NCI-H69 (cell line): ENCODE measurements at places on chromosomes 11 and 22.

DNA sequence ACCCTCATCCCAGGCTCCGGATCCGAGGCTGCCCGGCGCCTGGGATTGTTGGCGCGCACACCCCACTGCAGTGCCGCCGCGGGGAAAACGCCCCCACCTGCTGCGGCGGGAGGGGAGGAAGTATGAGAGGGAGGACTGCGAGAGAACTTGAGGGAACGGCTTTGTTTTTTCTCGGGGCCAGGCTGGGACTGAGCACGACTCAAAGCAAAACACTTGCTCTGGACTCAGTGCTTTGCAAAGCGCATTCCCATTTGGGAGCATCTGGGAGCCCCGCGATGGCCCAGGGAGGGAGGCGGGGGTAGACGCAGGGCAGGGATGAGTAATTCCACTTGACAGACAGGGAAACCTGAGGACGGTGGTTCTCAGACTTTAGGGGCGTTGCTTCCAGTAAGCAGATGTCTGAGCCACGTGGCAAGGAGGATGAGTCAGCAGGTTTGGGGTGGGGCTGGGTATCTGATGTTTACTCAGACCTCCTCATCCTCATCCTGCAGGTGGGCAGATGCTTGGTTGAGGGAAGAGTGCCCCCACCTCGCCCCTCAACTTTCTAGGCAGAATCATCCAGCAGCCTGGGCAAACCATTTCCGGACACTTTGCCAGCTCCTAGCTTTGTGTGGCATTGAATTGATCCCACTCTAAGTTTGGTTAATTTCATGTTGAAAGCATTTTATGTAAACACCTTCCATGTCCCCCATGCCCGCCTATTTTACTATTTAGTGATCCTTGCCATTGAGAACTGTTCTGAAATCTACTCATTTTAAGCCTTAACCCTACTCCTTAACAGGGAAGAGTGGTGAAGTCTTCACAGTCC lies 1.5 kb downstream of the MIAT start:
- peak; percentile 98 for DNase-seq

GRCh38 chr11:7427733-7428132 lies 57.6 kb upstream of the OLFML1 start:
- DNase-seq, result peak; percentile 66

DNA sequence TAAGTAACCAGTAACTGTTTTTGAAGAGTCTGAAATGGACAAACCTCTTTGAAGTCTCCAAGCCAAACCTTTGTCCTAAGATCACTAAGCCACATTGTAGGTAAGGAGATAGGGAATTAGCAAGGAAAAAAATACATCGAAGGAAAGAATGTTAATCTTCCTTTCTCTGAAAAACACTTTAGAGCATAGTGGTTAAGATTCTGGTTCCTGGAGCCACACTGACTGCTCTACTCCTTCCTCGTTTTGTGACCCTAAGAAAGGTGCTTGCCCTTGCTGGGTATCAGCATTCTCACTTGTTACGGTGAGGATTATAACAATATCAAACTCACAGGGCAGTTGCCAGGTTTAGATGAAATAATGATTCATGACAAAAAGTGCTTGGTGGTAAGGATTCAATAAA lies 104.0 kb downstream of the SIK3 start:
- DNase-seq, result no peak

- DNase-seq, result no peak
Observed at GRCh38 chr11:7261578-7261977, 9.9 kb downstream of the SYT9 start.

- DNase-seq, result no peak
Observed at GRCh38 chr22:36884349-36885158, 23.7 kb downstream of the NCF4 start.

DNA sequence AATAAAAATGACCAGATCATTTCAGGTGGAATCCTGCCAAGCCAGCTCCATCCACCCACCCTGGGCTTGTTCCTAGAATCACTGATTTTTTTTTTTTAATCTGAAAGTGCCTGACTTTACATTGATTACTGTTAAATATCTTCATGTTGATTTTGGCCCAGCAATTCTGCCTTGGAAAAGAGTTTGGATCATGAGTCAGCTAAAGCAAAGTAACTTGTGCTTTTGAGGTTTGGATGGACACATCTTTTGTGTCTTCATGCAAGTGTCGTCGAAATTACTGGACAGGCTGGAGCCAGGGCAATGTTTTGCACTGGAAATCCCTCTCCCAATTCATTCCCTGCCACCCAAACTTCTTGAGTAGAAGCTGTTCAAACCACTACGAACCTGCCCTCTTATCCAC lies 164.0 kb upstream of the SYT13 start:
- no peak for DNase-seq

GRCh38 chr22:44994399-44995104 lies 15.3 kb downstream of the PHF21B start:
- DNase-seq, result peak; percentile 91

DNA sequence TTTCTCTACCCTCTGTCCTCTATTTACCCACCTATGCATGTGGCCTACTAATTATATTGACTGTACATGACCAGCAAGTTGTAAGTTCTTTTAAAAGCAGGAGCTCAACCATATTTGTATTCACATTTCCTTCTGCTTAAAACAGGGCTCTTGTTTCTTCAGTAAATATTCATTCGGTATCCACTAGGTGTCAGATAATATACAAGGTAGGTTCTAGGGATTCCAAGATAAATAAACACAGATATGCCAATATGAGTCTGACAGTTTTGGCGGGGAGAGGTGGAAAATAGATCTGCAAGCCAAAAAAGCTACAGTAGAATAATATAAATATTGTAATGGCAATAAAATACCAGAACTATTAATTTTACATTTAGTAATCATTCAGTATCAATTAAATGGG lies 15.3 kb upstream of the RAB30 start:
- DNase-seq, result peak; percentile 91

DNA sequence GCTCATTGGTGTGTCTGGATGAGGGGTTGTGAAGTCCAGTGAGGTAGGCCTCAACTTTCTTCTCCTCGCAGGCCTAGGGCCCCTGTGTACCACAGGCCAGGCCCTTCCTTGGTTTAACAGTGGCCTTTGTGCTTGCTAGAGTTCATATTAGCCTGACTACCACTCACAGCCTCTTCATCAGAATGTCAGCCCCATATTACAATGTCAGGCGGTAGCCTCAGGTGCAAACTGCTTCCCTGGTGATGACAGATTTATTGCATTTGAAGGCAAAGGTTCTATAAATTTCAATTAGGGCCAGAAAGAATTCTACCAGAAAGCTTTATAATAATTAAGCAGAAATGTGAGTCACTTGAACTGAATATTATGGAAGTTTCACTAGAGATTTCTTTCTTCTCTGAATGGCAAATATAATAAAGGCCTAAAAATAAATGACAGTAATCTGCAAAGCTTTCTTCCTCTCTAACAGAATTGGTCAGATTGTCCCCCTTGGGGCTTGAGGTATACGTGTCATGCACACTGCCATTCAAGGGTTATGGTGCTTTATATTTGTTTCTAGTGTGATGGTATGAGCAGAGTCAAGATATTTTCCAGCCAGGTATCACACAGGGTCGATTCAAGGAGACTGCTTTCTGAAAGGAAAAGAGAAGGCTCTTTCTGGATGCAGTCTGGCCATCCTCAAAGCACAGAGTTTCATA lies 210.3 kb downstream of the CWF19L2 start:
- peak; percentile 42 for DNase-seq

- DNase-seq, result no peak
Observed at GRCh38 chr11:50412832-50413231, 380.2 kb downstream of the OR4C45 start.

DNA sequence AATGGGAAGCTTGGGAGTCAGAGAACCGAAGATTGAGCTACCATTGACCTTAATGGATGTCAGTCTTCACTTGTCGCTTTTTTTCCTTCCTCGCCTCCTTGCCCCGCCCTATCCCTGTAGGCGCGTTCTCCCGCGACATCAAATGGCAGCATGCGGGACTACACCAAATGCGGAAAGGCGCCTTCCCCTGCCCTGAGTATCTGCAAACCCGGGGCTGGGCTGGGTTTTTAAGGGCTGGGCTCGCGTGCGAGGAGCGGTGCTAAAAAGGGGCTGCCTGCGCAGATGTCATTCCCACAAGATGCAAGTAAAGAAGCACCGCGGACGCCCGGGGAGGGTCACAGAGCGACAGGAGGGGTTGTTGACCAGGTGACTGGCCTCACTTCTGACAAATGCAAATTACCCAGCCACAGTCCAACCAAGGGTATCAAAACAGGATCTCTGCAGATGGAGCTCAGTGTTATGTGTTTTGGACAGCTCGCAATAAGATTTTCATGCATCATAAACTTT lies 4.7 kb upstream of the FAM111B start:
- no peak for DNase-seq

GRCh38 chr11:19714022-19714386 lies 1.4 kb downstream of the NAV2 start:
- no peak for DNase-seq

- DNase-seq, result no peak
Observed at GRCh38 chr11:96061069-96061468, 137.2 kb upstream of the MTMR2 start.

DNA sequence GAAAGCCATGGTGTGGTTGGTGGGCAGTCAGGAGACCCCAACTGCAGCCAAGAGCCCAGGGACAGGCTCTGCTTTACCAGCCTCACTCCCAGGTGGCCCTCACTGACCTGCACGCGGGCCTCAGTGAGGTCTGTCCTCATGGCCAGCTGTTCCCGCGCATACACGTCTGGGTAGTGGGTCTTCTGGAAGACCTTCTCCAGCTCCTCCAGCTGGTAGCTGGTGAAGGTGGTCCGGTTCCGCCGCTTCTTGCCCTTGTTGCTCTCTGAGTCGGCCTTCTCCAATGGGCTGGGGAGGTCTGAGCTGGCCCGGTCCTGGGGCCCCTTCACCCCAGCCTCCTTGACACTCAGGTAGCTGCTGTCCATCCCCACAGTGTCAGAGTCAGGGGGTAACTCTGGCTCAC lies 34.7 kb downstream of the ALX4 start:
- DNase-seq, result no peak

GRCh38 chr11:40186437-40187263 lies 1272.8 kb downstream of the LRRC4C start:
- DNase-seq, result peak; percentile 96

DNA sequence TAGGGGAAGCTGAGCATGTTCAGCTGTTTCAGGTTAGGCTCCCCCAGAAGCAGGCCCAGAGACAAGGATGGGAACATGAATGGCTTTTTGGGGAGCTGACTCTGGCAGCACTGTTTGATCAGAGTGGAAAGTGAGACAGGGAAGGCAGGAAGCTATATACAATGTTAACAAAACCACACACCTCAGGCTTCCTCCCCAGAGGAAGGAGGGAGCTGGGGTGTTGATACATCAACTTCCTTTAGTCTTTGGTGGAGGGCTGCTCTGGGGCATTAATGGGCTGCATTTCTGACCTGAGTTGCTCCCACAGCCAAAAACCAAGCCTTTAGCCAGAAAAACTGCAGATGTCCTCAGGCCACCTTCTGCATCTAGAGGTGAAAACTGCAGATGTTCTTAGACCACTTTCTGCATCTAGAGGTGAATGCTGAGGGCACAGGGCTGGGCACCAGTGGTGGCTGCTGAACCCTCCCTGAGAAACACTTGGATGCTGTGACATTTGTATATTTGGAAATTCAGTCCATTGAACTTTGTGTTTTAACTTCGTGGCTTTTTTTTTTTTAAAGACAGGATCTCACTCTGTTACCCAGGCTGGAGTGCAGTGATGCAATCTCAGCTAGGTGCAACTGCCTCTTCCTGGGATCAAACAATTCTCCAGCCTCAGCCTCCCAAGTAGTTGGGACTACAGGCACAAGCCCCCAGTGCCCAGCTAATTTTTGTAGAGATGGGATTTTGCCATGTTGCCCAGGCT lies 49.9 kb downstream of the KIAA1671 start:
- DNase-seq, result peak; percentile 18

- DNase-seq, result no peak
Observed at GRCh38 chr22:44089717-44090570, 65.8 kb downstream of the PARVB start.

DNA sequence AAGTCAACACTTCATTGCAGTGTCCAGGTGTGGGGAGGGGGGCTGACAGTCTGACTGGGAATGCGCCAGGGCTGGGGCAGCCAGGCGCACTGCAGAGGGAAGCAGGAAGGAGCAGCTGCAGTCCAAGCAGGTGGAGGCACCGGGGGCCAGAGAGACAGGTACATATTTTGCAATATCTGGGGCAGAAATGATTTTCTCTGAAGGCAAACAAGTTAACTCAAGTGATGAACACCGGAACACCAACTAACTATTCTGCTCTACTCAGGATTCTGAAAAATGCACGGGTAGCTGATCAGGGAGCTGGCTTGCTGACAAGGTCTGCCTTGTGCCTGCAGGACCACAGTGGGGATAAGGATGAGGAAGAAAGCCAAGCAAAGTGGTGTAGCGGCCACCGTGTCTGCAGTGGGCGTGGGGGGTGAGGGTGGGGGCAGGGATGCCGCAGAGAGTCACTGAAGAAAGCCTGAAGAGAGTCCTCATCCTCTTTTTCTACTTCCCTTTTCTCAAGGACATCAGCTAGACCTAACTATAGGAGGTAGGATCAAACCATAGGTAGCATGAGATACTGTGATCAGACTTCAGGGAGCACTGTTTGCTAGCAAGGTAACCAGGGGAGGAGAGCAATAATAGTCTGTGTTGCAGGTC lies 83.4 kb downstream of the SCN3B start:
- DNase-seq, result peak; percentile 67

DNA sequence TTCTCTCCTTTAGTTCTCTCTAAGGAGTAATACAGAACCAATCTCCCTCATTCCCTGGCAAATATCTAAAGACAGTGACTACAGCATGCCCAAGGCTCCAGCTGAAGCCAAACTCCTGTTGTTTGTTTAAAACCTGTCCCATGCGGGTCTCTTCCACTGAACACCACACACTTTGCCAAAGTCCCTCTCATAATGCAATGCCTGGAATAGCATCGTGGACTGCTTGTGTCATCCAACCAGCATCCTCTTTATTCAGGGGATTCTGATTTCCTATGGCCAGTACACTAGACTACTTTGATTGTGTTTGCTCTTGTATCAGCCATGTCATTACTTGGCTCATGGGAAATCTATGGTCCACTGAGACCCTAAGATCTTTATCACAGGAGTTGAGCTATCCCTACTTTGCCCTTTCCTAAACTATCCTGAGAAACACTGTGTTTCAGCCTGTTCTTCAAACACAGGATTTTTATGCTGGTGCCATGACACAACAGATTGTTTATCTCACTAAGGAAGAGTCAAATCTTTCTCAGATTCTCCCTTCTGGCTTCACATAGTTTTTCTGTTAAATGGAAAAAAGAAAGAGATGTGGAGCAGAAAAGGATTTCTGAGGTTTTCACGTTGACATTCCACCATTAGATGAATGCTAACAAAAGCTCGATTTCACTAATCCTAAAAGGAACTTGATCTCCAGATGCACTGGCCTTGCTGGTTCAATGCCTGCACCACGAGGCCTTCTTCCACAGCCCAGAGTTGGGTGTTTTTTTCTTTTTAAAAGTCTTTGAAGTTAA lies 15.9 kb upstream of the IRAG1 start:
- no peak for DNase-seq

GRCh38 chr11:73461964-73462363 lies 85.8 kb downstream of the RELT start:
- DNase-seq, result no peak

- no peak for DNase-seq
Observed at GRCh38 chr11:44632466-44633123, 67.1 kb downstream of the CD82 start.
